ENCODE measurements at places on chromosomes 11 and 22. TPM values are rescaled to one million over a fixed set of nuclear protein-coding genes. Genes with fewer than 3 reads are reported as not detected.

Gene DGAT2
- 5.7 TPM for total RNA-seq

Gene NDUFS3
- total RNA-seq = 89.5 TPM

Gene LARGE2
- 16.3 TPM for total RNA-seq

Gene SCT
- not detected for total RNA-seq

Gene VWCE
- total RNA-seq = 1.2 TPM

Gene AP1B1
- 37.1 TPM for total RNA-seq

Gene F2
- total RNA-seq = 0.26 TPM

Gene IGF2
- total RNA-seq = 87.7 TPM

Gene CDKN1C
- total RNA-seq = 29.7 TPM

Gene FOLH1
- total RNA-seq = 10.1 TPM

Gene TMEM86A
- 8.9 TPM for total RNA-seq

Gene MOGAT2
- 0.09 TPM for total RNA-seq
